ENCODE measurements at places on chromosomes 1 and 21. TPM values are rescaled to one million over a fixed set of nuclear protein-coding genes. Genes with fewer than 3 reads are reported as not detected.

DNA sequence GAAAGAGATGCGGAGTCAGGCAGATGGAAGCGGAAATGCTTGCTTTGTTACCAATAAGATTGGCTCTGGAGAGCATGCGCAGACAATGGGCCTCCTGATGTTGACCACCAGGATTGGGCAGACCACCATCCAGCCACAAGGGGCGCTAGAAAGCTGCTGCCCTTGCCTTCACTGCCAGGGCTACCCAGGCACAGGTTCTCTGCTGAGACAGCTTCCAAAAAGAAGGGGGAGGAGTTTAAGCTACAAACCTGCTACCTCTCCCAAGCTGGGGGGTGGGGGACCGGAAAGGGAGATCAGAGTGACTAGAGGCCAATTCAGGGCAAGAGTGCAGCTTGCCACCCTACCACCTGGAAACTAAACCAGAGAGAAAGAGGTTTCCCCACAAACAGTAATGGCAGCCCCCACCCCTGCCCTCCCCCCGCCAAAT is 369.7 kb downstream of the RRAGC start:
- DNase-seq = no peak

BSND gene
- total RNA-seq = not detected

HES4 gene
- 2.4 TPM for total RNA-seq

- no peak for DNase-seq
Observed at GRCh38 chr1:59143811-59144210, 153.1 kb upstream of the FGGY start.

FCRL1 gene
- not detected for total RNA-seq

ADORA3 gene
- total RNA-seq = not detected

DNA sequence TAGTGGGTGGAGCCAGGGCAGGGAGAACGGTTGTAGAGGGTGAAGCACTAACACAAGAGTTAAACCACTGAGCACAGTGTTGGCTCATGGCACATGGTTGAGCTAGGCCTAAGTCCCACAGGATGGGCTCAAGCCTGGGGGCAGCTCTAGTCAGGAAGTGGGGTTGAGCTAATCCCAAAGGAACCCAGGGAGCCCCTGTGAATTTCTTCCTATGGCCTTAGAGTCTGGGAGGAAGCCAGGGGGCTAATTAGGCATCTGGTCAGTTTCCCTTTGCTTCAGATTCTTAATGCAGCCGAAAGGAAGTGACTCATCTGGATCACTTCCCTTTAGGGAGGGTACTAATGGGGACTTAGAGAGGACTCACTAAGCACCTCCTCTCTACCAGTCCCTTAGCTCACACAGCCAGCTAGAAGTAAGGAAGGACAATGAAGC is 10.1 kb downstream of the CFAP45 start:
- peak; percentile 88 for DNase-seq

- DNase-seq = peak; percentile 29
Observed at GRCh38 chr1:169193191-169193850, 86.8 kb downstream of the ATP1B1 start.

DNA sequence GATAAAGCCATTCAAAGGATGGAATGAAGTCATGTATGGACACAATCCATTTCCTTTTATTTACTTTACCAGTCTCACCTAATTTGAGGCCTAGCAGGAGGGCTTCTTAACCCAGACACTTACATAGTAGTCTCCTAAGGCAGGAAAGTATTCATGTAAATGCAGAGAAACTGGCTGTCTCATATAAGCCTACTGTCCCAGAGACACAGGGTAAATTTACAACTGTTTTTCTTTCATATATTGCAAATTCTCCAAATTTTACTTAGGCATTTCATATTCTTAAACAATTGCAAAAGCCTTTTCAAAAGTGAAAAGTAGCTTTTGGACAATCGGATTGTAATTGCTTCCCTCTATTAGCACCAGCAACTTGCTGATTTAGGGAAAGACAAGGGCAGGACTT is 29.9 kb downstream of the SPAG17 start:
- DNase-seq = no peak

DNA sequence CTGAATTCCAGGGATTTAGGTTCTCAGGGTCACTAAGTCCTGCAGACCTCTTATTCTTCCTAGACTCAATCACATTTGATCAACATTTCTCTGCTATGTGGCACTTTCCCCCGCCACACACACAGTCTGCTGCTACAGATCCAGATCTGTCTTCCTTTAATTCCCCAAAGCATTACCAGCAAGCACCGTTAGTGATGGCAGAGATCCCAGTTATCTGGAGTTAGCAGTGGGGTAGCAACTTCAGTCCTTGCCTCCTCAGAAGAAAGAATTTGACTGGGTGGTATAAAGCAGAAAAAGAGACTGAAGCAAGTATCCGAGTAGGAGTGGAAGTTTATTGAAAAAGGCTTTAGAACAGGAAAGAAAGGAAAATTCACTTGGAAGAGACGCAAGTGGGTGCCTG is 100.4 kb upstream of the ETV3 start:
- DNase-seq = no peak

GRCh38 chr1:235841938-235842545 is 24.7 kb downstream of the LYST start:
- no peak for DNase-seq

DNAJC8 gene
- 98.7 TPM for total RNA-seq

TPTE gene
- not detected for total RNA-seq

MIXL1 gene
- not detected for total RNA-seq

DNA sequence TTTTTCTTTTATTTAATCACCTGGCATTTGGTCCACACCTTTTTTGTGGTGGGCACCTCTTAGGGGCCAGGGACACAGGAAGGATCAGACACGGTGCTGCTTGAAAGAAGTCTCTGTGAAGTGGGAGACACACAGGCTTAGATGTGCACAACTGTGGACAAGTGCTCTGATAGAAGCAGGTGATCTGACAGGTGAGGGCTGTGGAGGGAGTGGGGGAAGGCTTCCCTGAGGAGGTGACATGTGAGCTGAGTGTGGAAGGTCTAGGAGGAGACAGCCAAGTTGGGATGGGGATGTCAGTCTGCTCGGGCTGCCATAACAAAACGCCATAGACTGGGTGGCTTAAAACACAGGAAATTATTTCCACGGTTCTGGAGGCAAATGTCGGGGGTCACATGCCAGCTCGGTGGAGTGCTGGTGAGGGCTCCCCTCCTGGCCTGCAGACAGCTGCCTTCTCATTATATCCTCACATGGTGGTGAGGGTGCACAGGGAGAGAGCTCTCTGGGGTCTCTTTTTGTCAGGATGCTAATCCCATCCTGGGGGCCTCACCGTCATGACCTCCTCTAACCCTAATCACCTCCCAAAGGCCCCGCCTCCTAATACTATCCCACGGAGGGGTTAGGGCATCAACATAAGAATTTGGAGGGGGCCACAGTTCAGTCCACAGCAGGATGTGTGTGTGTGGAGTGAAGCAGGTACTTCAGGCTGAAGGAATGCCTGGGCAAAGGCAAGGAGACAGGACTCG is 5.2 kb upstream of the KIAA1614 start:
- DNase-seq = no peak

DNA sequence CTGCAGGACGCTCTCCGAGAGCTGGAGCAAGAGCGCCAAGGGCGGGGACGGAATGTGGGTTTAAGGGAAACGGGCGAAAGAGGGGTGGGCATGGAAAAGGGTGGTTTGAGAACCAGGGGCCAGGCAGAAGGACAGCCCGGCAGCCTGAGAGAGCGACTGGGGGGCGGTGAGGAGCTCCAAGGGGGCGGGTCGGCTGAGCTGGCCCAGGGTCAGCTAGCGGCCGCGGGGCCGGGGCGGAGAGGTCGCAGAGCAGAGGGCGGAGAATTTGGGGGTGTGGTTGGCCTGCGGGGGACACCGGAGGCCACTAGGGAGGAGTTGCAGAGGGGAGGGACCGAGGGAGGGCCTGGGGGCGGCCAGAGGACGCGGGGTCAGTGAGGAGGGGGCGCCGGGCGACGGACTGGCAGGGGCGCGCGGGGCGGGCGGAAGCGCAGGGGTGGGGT is 54.7 kb downstream of the NDUFS5 start:
- DNase-seq = no peak

DNA sequence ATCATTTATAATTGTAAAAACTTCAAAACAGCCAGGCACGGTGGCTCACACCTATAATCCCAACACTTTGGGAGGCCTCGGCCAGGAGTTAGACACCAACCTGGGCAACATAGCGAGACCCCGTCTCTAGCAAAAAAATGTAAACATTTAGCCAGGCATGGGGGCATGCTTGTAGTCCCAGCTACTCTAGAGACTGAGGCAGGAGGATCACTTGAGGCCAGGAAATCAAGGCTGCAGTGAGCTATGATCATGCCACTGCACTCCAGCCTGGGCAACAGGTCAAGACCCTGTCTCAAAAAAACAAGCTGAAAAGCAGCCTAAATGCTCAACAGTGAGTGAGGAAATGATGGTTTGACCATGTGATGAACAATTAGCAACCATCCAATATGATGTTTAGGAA is 7.3 kb downstream of the C1orf167 start:
- no peak for DNase-seq

CD1D gene
- 0.11 TPM for total RNA-seq

- DNase-seq = peak; percentile 69
Observed at GRCh38 chr1:150621497-150622302, 7.7 kb downstream of the ENSA start.

- DNase-seq = no peak
Observed at GRCh38 chr1:94708299-94708685, 111.9 kb upstream of the SLC44A3 start.

- DNase-seq = no peak
Observed at GRCh38 chr1:206709322-206709721, 24.6 kb downstream of the MAPKAPK2 start.

ASTN1 gene
- total RNA-seq = not detected

C1QTNF12 gene
- 0.57 TPM for total RNA-seq

DNA sequence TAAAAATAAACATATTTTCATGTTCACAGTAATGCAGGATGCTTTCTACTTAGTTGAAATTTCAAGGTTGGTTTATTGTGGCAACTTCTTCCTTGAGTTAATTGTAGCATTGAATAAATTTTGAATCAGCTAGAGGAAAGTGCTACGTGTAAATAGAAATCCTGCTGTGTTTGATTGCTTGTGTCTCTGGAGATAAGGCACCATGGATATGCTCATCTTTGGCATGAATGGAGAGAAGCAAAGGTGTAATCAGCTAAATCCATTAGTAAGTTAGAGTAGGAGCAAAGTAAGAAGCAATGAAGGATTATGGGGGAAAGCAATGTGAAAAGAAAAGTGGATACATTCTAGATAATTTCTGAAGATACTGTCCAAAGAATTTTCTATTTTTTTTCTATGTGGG is 331.1 kb downstream of the PTPRC start:
- no peak for DNase-seq

- DNase-seq = no peak
Observed at GRCh38 chr1:246302711-246303317, 204.3 kb downstream of the SMYD3 start.

OR2L5 gene
- total RNA-seq = not detected

DNA sequence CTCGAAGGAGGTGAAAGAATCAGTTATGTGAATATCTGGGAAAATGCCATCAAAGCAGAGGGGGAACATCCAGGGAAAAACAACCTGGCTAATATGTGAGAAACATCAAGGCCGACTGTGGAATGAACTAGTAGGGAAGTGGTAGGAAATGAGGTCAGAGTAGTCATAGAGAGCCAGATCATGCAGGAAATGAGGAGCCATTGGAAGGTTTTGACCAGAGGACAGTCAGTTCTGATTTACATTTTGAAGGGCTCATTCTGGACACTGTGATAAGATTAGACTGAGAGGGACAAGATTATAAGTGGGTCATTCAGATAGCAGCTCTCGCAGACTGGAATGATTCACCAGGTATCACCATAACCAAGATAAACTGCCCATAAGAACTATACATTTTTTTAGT is 63.7 kb downstream of the SYT14 start:
- DNase-seq = peak; percentile 15

- no peak for DNase-seq
Observed at GRCh38 chr1:228338521-228339051, 68.0 kb downstream of the TRIM11 start.

DNA sequence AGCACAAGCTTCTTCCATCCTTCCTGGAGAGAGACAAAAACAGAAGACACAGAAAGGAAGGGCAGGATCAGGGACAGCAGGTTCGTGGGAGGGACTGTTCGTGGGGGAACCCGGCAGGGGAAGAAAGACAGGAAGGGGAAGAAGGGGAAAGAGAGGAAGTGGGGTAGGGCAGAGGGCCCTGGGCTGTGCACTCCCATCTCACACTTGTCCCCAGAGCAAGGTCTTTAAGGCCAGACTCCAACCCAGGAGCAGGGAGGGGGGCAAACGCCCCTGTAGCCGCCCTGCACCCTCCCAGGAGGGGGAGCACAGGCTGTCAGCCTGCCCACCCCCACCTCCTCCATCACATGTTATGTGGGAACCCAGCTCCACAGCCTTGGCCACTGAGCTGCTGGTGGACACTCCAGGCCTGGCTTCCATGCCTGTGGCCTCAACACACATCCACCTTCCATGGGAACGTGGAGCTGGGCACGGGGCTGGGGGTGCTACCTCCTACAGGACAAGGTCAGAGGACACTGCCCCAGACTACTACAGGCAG is 9.3 kb downstream of the SLC19A1 start:
- DNase-seq = no peak

DNA sequence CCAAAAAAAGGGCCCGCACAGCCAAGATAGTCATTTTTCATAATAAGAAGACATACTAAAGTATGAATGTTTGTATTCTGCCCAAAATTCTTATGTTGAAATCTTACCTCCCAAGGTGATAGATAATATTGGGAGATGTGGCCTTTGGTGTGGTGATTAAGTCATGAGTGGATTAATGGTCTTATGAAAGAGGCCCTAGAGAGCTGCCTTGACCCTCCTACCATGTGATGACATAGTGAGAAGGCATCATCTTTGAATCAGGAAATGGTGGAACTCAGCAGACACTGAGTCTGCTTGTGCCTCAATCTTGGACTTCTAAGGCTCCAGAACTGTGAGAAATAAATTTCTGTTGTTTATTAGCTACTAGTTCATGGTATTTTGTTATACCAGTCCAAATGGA is 11.8 kb upstream of the RNPC3 start:
- DNase-seq = peak; percentile 20

DNA sequence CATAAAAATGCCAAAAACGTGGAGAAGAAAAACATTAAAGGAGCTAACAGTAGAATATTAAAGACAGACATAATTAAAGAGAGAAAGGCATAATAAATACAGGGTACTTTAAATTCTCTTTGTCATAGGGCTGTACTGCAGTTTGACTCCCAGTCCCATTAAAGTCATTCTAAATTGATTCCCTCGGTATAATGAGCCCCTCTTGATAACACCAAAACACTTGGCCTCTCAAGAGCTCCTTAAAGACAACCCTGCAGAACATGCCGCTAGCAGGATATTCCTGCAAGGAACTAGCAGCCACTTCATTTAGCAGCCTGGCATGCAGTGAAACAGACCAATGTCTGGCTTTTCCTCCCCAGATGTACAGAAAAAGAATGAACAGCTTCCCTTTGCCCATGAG is 273.8 kb upstream of the ESRRG start:
- no peak for DNase-seq

CYP4A11 gene
- total RNA-seq = not detected

DNA sequence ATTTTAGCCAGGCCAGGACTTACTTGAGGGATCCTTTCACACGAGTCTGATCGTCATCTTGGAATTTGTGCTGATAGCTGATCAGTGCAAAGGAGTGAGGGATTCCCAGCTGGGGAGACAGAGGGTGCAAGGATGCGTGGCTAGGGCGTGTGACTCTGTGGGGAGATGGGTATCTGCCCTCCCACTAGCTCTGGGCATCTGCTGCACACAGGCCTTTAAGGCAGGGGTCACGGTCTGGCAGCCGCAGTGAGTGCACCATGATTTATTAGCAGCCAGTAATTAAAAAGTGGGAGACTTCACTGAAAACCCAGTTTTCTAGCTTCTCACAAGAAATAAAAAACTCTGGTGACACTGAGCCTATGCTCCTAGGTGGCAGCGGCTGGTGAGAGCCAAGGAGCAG is 20.4 kb downstream of the THAP3 start:
- no peak for DNase-seq
